ENCODE measurements at places on chromosomes 11 and 22. TPM values are rescaled to one million over a fixed set of nuclear protein-coding genes. Genes with fewer than 3 reads are reported as not detected.

Gene LRP5
- 23.6 TPM for total RNA-seq

Gene C11orf52
- 10.5 TPM for total RNA-seq

Gene CHRNA10
- total RNA-seq: 0.71 TPM

Gene PHETA2
- total RNA-seq: 0.07 TPM

Gene GRAMD4
- total RNA-seq: 12.9 TPM

Gene BRSK2
- total RNA-seq: 1.1 TPM

Gene PRG3
- not detected for total RNA-seq

Gene MS4A8
- not detected for total RNA-seq

Gene IL17REL
- not detected for total RNA-seq

Gene SMIM35
- total RNA-seq: not detected

Gene FAM180B
- total RNA-seq: 0.42 TPM

Gene GALNT18
- total RNA-seq: not detected

Gene OR8H2
- not detected for total RNA-seq

Gene SLC22A6
- not detected for total RNA-seq

Gene FIBIN
- total RNA-seq: not detected

Gene RAB36
- 0.20 TPM for total RNA-seq

Gene HSPB2
- not detected for total RNA-seq

Gene OVOL1
- not detected for total RNA-seq

Gene KRTAP5-8
- not detected for total RNA-seq

Gene OR51B2
- total RNA-seq: not detected

Gene ATL3
- total RNA-seq: not detected

Gene KCNK4
- total RNA-seq: not detected
